ENCODE measurements at places on chromosomes 7 and 10. TPM values are rescaled to one million over a fixed set of nuclear protein-coding genes. Genes with fewer than 3 reads are reported as not detected.

The RPEL1 gene
- 0.20 TPM for total RNA-seq

The TLX1 gene
- not detected for total RNA-seq

The OPN4 gene
- not detected for total RNA-seq

The SPRN gene
- total RNA-seq: not detected

The EPHB6 gene
- total RNA-seq: under 0.01 TPM

The PTER gene
- 3.2 TPM for total RNA-seq

The CEP55 gene
- total RNA-seq: 18.7 TPM

The BET1 gene
- 26.2 TPM for total RNA-seq

The PTF1A gene
- not detected for total RNA-seq

The SHH gene
- total RNA-seq: under 0.01 TPM

The HABP2 gene
- total RNA-seq: under 0.01 TPM

The INHBA gene
- total RNA-seq: 0.40 TPM

The MOSPD3 gene
- total RNA-seq: 5.2 TPM

The CYP26A1 gene
- total RNA-seq: 0.44 TPM

The SLC18A2 gene
- total RNA-seq: not detected

The IDI2 gene
- not detected for total RNA-seq

The ENKUR gene
- total RNA-seq: 0.20 TPM

The SPDYE11 gene
- total RNA-seq: not detected

The NKX1-2 gene
- total RNA-seq: not detected

The SKIDA1 gene
- 1.1 TPM for total RNA-seq

The AKAP9 gene
- 36.1 TPM for total RNA-seq

The BLNK gene
- total RNA-seq: not detected

The CREM gene
- total RNA-seq: 78.4 TPM

The ASZ1 gene
- not detected for total RNA-seq

The STMP1 gene
- 4.6 TPM for total RNA-seq
